ENCODE measurements at places on chromosomes 2 and 18.
A peak's percentile ranks its signal among the peaks of the same experiment; 100 is the strongest.

- DNase-seq, result no peak
Measured at GRCh38 chr2:20584399-20585358, 66.2 kb downstream of the HS1BP3 start.

DNA sequence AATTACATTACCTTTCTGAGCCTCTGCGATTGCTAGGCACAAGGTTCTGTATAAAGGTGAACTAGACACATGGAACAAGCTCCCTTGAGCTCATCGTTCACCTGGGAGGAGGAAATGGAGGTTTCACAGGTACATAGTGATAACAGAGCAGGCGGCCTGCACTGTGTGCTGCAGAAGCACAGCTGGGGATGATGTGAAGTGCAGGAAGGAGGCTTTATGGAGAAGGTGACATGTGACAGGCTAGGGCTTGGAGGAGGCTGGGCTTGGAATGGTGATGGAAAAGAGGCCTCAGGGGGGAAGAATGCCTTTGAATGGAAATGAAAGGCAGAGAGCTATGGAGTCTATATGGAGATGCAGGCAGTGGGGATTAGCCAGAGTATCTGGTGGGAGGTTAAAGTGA lies 22.9 kb downstream of the MARCHF4 start:
- peak; percentile 29 for DNase-seq

DNA sequence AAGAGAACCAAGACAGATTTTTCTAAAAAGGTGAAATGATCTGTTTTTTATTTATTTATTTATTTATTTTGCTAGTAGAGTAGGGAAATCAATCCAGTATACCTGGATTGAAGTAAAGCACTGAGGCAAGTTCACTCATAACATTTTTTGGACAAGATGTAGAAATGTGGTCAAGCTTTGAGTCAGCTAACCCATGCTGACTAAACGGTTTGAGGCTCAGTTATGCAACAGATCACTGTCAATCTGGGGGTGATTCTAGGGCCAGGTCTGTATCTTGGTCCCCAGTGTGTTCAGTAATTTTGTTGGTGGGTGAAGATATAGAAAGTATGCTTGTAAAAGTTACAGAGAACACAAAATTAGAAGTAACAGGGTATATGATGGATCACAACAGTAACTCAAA lies 60.2 kb downstream of the RMDN2 start:
- DNase-seq, result no peak

DNA sequence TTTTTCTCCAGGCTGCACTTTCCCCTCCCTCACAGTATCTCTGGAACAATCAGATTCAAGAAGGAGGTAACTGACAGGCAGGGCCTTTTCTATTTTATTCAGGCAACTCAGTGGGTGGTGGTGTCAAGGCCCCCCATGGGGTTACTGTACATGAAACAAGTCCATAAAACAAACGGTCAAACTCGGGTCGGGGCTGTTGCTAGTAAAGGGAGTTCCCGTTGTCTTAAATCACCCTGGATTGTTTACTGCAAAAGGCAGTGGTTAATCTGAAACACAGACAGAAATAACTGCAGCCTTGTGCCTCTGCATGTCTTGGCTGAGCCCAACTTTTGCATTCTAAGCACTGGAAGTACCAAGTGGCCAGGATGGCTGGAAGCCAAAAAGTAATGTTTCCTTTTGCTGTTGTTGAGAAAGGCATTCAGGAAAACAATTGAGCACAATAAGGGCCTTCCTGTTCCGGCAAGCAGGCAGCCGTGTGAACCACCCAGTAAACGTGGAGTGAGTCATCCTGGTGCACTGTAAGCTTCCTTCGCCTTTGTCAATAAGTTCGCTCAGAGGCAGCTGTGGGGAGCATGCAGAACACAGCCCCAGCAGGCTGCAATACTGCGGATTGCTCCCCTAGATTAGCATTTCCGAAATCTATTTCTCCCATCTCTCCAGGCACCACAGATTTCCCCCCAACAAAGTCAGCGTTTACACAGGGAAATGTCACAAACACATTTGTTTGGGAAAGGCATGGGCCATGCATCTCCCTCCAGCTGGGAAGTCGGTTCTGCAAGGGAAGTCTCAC lies 149.6 kb downstream of the IRS1 start:
- peak; percentile 32 for DNase-seq

- no peak for DNase-seq
Measured at GRCh38 chr2:172701250-172701649, 34.4 kb upstream of the RAPGEF4 start.

DNA sequence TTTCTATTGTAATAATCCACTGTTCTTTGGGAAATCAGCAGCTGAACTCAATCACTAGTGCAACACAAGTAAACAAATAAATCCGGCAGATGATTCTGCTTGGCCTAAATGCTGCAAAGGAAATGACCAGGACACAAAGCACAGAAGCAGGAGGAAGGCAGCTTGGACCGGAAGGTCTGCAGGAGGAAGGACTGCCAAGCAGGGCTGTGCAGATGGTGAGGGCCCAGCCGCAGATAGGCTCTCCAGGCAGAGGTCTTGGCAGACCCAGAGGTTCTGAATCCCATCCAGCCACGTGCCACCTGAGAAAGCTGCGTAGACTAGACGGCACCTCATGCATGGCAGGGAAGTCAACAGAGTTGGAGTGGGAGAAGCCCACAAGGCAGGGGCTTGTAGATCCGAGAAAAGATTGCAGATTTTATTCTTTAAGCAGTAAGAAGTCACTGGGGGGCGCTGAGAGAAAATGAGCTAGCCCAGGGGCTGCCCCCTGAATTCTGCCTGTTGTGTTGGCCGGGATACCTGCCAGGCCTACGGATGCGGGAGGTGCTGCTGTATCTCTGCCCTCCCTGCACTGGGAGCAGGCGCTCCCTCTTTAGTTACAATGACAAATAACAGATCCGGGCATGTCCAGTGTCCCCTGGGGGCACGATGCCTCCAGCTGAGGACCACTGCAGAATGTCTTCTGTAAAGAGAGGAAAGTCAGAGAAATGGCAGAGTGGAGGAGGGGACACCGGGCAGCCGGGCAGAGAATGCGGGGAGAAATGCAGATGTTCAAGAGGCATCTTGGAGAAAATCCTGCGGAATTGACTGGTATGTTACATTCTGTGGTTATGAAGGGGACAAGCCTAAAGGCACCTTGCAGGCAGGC lies 153.5 kb downstream of the PXDN start:
- DNase-seq, result peak; percentile 27

- no peak for DNase-seq
Measured at GRCh38 chr2:213691351-213691750, 407.1 kb downstream of the SPAG16 start.

Measured in NCI-H1417 (cell line).